T-cell (primary cell): ENCODE measurements at places on chromosomes 2 and 18.

GRCh38 chr18:76850112-76850511 lies 27.8 kb downstream of the ZNF236 start:
- H3K27ac ChIP-seq, result no peak overlapping the region
- H3K36me3 ChIP-seq, result peaks cover 7% of the 10 kb centered on the region
- DNase-seq, result no peak

GRCh38 chr18:11673560-11673959 lies 15.5 kb upstream of the GNAL start:
- no peaks in the 10 kb centered on the region for H3K4me1 ChIP-seq
- H3K27me3 ChIP-seq, result peaks cover 19% of the 10 kb centered on the region
- no peak overlapping the region for H3K27ac ChIP-seq
- DNase-seq, result no peak

GRCh38 chr2:160207804-160208654 lies 8.0 kb upstream of the ITGB6 start:
- H3K36me3 ChIP-seq, result no peaks in the 10 kb centered on the region
- H3K4me3 ChIP-seq, result no peak overlapping the region
- no peaks in the 10 kb centered on the region for H3K27me3 ChIP-seq
- H3K27ac ChIP-seq, result no peak overlapping the region
- H3K4me1 ChIP-seq, result peaks cover 8% of the 10 kb centered on the region

DNA sequence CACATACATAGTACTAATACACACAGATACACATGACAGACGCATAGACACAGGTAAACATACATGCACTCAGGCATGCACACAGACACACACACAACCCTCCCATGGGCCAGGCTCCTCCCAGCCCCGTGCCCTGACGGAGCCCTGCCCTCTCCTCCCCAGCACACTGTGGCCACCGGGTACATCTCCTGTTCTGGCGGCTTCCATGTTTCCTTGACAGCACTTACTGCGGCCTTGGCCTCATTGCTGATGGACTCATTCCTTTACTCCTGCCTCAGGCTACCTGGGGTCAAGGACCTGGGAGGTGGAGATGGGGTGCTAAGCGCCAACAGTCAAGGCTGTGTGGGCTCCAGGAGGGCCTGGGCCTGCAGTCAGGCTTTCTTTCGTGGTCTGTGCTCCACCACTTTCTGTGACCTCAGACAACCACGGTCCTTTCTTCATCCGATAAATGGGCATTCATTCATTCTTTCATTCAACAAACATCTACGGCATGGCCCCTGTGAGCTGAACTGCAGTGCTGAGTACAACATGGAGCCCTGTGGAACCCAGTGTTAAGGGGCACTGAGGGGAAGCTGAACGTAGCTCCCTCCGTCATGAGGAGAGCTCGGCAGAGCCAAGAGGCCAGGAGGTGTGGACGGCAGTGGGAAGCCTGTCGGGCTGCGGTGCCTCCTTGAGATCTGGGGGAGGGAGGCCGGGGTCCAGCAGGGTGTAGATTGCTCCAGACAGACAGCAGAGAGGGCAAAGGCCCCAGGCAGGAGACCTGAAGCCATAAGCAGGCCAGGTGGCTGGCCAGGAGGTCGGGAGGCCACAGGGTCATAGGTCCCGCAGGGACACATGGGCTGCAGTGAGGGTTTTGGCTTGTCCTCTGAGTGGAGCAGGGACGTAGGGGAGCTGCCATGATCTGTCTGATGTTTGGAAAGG lies 190.4 kb upstream of the HDAC4 start:
- no peaks in the 10 kb centered on the region for H3K27me3 ChIP-seq
- no peak for DNase-seq
- peaks cover 4% of the 10 kb centered on the region for H3K4me1 ChIP-seq
- H3K36me3 ChIP-seq, result no peaks in the 10 kb centered on the region

DNA sequence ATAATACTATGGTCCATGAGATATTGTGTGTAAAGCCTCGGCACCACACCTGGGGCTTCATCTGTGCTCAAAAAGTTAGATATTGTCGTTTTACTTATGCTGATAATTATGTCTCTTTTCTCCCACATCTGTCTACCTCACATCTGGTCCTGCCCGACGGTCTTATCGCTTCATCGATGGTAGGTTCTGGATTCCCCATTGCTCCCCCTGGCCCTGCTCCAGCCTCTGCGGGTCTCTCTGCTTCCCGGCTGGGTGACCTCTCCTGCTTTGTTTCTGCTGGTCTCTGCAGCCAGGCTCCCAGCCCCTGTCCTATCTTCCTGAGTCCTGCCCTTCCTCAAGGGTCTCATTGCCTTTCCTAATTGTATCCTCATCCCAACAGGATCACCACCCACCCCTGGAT lies 294.2 kb downstream of the NDUFA10 start:
- no peak for DNase-seq
- H3K27me3 ChIP-seq, result peaks cover 25% of the 10 kb centered on the region

GRCh38 chr2:44100351-44100750 lies 68.3 kb upstream of the PPM1B start:
- DNase-seq, result no peak
- no peaks in the 10 kb centered on the region for H3K4me1 ChIP-seq
- no peak overlapping the region for H3K4me3 ChIP-seq
- no peak overlapping the region for H3K27ac ChIP-seq

DNA sequence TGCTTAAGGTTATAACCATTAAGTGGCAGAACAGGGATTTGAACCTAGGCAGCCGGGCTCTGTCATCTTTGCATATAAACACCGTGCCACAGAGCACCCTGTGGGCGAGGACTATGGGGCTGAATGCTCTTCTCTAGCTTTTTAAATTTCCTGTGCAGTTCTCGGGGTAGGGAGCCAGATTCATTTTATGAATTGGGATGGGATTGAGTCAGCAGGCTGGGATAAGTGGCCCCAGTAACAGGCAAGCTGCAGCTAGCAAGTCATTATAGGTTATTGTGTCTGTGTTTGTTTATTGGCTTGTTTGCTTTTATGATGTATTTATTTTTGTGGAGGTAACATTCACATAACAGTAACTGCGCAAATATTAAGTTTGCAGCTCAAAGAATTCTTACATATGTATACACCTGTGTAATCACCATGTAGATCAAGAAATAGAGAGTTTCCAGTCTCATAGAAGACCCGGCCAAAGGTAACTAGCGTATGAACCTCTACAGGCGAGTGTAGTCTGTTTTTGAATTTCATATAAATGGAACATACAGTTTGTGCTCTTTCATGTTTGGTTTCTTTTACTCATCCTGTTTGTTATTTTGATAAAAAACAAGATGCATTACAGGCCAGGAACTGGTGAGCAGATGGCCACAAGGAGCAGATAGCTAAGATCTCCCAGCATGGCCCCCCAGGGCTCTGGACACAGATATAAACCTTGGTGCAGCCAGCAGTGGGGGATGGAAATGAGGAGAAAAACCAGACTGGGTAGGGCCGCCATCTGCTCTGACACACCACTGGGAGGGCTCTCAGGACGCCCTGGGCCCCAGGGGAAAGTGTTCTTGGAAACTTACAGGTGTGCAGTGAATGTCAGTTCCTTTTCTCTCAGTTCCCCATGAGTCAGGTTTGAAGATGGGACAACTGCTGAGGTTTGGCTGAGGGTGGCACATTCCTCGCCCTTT lies 49.2 kb upstream of the GPR155 start:
- H3K4me1 ChIP-seq, result no peaks in the 10 kb centered on the region
- no peak for DNase-seq
- H3K36me3 ChIP-seq, result no peaks in the 10 kb centered on the region
- no peak overlapping the region for H3K4me3 ChIP-seq
- H3K27me3 ChIP-seq, result peaks cover 15% of the 10 kb centered on the region

- H3K36me3 ChIP-seq, result peaks cover 8% of the 10 kb centered on the region
- no peak overlapping the region for H3K27ac ChIP-seq
- no peak overlapping the region for H3K4me3 ChIP-seq
- H3K27me3 ChIP-seq, result no peaks in the 10 kb centered on the region
- H3K4me1 ChIP-seq, result peaks cover 25% of the 10 kb centered on the region
Measured at GRCh38 chr2:10385501-10385900, 62.6 kb downstream of the ODC1 start.

GRCh38 chr18:72833471-72833870 lies 34.3 kb downstream of the NETO1 start:
- no peak overlapping the region for H3K4me3 ChIP-seq
- no peak overlapping the region for H3K27ac ChIP-seq
- H3K27me3 ChIP-seq, result no peaks in the 10 kb centered on the region
- H3K36me3 ChIP-seq, result no peaks in the 10 kb centered on the region
- DNase-seq, result no peak

- H3K4me1 ChIP-seq, result peaks cover 14% of the 10 kb centered on the region
- peaks cover 29% of the 10 kb centered on the region for H3K36me3 ChIP-seq
- H3K27me3 ChIP-seq, result no peaks in the 10 kb centered on the region
- no peak overlapping the region for H3K4me3 ChIP-seq
- H3K27ac ChIP-seq, result no peak overlapping the region
- no peak for DNase-seq
Measured at GRCh38 chr2:75647771-75648170, 1.2 kb downstream of the MRPL19 start.

- H3K4me3 ChIP-seq, result no peak overlapping the region
- no peaks in the 10 kb centered on the region for H3K27me3 ChIP-seq
- DNase-seq, result no peak
- H3K4me1 ChIP-seq, result peaks cover 6% of the 10 kb centered on the region
Measured at GRCh38 chr2:239339726-239340601, 60.9 kb downstream of the HDAC4 start.

- H3K27ac ChIP-seq, result peak overlapping the region; percentile 45
- H3K4me3 ChIP-seq, result no peak overlapping the region
- no peaks in the 10 kb centered on the region for H3K36me3 ChIP-seq
Measured at GRCh38 chr2:235638541-235639427, 144.9 kb downstream of the AGAP1 start.

- no peaks in the 10 kb centered on the region for H3K27me3 ChIP-seq
- H3K36me3 ChIP-seq, result no peaks in the 10 kb centered on the region
- no peak overlapping the region for H3K4me3 ChIP-seq
- H3K4me1 ChIP-seq, result no peaks in the 10 kb centered on the region
- H3K27ac ChIP-seq, result no peak overlapping the region
Measured at GRCh38 chr2:45024600-45025291, 15.5 kb upstream of the SIX2 start.

DNA sequence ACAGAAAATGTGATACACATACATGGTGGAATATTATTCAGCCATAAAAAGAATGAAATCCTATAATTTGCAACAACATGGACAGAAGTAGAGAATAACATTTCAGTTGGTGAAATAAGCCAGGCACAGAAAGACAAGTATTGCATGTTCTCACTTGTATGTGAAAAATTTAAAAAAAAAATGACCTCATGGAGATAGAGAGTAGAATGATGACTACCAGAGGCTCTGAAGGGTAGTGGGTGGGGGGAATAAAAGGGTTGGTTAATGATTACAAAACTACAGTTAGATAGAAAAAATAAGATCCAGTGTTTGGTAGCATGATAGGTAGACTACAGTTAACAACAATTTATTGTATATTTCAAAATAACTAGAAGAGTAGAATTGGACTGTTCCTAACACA lies 24.5 kb downstream of the PRKD3 start:
- no peaks in the 10 kb centered on the region for H3K36me3 ChIP-seq
- H3K4me3 ChIP-seq, result no peak overlapping the region
- peaks cover 3% of the 10 kb centered on the region for H3K4me1 ChIP-seq

GRCh38 chr2:234099266-234099665 lies 48.8 kb downstream of the SPP2 start:
- no peak for DNase-seq
- H3K4me3 ChIP-seq, result no peak overlapping the region

DNA sequence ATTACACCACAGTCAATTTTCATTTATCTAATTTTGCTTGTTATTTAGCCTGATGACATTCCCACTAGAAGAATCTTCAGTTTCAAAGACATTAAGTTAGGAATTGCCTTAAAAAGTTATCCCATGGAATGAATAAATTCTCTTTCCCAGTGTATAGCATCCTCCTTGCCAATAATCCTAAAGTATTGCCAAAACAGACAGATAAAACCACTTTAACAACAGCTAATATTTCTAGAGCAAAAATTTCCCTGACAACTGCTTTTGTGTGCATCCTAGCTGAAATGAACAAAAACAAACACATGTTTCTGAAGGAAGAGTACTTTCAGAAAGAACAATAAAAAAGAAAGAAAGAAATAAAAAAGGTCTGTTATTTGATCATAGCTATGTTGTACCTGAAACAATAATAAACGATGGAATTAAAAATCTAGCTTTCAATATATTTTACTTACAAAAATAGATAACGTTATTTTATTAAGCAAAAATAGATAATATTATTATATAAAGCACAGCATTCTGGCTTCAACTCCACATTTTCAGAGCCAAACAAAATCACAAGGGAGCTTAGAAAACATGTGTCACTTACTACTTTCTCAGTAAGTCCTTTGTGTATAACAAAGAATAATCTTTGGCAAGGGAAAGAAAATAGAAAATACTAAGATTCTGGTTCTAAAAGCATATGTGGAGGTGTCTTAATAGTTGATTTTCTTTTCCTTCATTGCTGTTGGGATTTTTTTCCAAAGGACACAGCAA lies 939.0 kb upstream of the CRIM1 start:
- no peaks in the 10 kb centered on the region for H3K4me1 ChIP-seq
- no peaks in the 10 kb centered on the region for H3K36me3 ChIP-seq
- no peak overlapping the region for H3K27ac ChIP-seq
- H3K27me3 ChIP-seq, result no peaks in the 10 kb centered on the region
- no peak for DNase-seq

DNA sequence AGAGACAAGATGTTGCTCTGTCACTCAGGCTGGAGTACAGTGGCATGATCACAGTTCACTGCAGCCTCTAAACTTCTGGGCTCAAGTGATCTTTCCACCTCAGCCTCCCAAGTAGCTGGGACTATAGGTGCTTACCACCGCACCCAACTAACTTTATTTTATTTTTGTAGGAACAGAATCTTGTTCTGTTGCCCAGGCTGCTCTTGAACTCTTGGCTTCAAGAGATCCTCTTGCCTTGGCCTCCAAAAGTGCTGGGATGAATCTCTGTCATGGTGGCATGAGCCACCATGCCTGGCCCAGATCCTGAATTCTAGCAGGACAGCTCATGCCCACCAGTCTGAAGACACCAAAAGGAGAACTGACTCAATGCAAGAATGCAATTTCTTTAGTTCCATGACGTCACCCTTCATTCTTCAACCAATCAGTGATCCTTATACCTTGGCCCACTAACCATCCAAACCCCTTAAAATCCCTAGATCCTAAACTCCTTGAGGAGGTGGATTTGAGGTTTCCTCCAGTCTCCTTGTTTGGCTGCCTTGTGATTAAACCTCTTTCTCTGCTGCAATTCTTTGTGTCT lies 25.6 kb upstream of the CXXC1 start:
- no peak overlapping the region for H3K27ac ChIP-seq
- no peaks in the 10 kb centered on the region for H3K36me3 ChIP-seq
- H3K4me3 ChIP-seq, result no peak overlapping the region
- peaks cover 2% of the 10 kb centered on the region for H3K4me1 ChIP-seq
- H3K27me3 ChIP-seq, result no peaks in the 10 kb centered on the region

- no peaks in the 10 kb centered on the region for H3K4me1 ChIP-seq
- H3K27me3 ChIP-seq, result no peaks in the 10 kb centered on the region
- H3K36me3 ChIP-seq, result no peaks in the 10 kb centered on the region
- H3K27ac ChIP-seq, result no peak overlapping the region
- no peak for DNase-seq
Measured at GRCh38 chr2:10890706-10891270, 20.9 kb upstream of the KCNF1 start.

- no peak overlapping the region for H3K4me3 ChIP-seq
- H3K27me3 ChIP-seq, result no peaks in the 10 kb centered on the region
- no peaks in the 10 kb centered on the region for H3K36me3 ChIP-seq
- no peak for DNase-seq
- H3K4me1 ChIP-seq, result no peaks in the 10 kb centered on the region
Measured at GRCh38 chr2:146412625-146413024, 1432.2 kb upstream of the ACVR2A start.
